IPS DF 6.9 (cell line): ENCODE measurements at places on chromosomes 3 and 15.

DNA sequence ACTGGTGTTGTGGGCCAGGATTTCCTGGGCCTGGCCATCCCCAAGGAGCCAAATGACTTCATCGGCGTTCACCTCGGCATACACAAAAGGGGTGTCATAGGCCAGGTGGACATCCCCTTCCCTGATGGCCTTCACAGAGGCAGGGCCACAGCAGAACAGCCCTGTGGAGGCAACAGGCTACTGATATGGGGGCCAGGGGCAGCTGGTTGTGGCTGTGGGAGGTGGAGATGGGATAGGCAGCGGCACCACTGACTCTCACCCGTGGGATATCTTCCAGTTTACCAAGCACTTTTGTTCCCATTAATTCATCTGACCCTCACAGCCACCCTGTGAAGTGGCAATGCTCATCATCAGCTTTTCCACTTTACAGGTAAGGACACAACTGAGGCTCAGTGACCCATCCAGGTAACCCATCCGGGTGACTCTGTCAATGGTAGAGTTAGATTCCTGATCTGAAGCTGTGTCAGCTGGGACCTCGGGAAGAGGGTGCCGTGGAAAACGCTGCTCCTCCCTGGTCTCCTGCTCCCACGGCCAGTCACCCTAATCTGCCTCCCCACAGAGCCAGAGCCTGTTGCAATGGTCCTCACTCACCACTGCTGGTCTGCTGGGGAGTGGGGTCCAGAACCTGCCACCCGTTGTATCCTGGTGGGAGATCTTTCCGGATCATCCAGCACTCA, 15.3 kb upstream of the TGM5 start:
- no peak for DNase-seq

GRCh38 chr3:148612278-148612677, 85.4 kb upstream of the AGTR1 start:
- no peak for DNase-seq

DNA sequence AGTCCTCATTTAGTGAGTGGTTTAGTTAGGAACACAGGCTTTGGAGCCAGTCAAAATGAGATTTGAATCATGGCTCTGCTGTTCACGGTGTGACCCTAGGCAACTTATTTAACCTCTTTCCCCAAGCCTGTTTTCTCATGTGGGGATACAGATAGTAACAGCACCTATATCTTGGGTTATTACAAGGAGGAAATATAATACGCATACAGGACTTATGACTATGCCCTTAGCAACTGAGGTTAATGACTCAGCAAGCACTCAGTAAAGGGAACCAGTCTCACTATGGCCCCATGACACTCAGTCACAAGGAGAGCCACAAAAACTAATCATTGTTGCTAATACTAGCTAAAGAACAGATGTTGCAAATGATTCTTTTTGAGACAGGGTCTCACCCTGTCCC, 45.9 kb downstream of the SUMF1 start:
- DNase-seq, result no peak

GRCh38 chr15:60395276-60396011, 2.3 kb downstream of the ANXA2 start:
- no peak for DNase-seq

- DNase-seq, result no peak
Measured at GRCh38 chr3:73107676-73108187, 46.3 kb downstream of the EBLN2 start.

- no peak for DNase-seq
Measured at GRCh38 chr15:88482263-88482662, 14.8 kb downstream of the MRPS11 start.

GRCh38 chr3:42043099-42043813, 47.9 kb upstream of the TRAK1 start:
- DNase-seq, result peak; percentile 73
